IMR-90 (cell line): ENCODE measurements at places on chromosomes 1 and 21.

GRCh38 chr1:32770741-32771548 is 46.2 kb downstream of the YARS1 start:
- H3K36me3 ChIP-seq = peaks cover 34% of the 10 kb centered on the region
- DNase-seq = no peak
- no peaks in the 10 kb centered on the region for H3K27me3 ChIP-seq
- H3K4me3 ChIP-seq = no peak overlapping the region
- H3K4me1 ChIP-seq = peaks cover 19% of the 10 kb centered on the region

DNA sequence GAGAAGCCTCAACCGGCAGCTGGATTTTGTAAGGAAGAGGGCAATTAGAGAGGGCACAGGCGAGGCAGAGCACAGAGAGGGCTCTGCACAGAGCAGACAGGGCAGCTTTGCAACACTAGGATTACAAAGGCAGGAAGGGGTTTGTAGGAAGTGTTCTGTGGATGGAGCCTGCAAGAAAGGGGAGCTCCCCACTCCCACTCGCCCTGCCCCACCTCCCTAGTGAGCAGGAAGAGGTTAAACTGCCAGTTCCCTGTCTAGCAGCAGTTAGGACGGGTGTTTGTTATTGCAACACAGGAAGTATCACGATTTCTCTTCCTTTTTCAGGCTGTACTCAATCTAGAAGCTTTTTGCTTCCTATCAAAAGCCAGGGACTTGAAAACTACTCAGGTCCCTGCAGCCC is 63.3 kb upstream of the LRRC8D start:
- H3K4me1 ChIP-seq = peaks cover 11% of the 10 kb centered on the region
- no peak overlapping the region for H3K4me3 ChIP-seq
- H3K27me3 ChIP-seq = no peaks in the 10 kb centered on the region

GRCh38 chr1:12006167-12006921 is 13.0 kb upstream of the MIIP start:
- peaks cover 71% of the 10 kb centered on the region for H3K36me3 ChIP-seq
- no peak overlapping the region for H3K27ac ChIP-seq

GRCh38 chr1:31643976-31644559 is 608 bp downstream of the PEF1 start:
- H3K36me3 ChIP-seq = no peaks in the 10 kb centered on the region
- peak overlapping the region; percentile 86 for H3K27ac ChIP-seq
- H3K4me3 ChIP-seq = peak overlapping the region; percentile 65
- H3K27me3 ChIP-seq = no peaks in the 10 kb centered on the region
- DNase-seq = no peak
- H3K4me1 ChIP-seq = peaks cover 13% of the 10 kb centered on the region
